ENCODE measurements at places on chromosomes 6 and 20. TPM values are rescaled to one million over a fixed set of nuclear protein-coding genes. Genes with fewer than 3 reads are reported as not detected.

DNA sequence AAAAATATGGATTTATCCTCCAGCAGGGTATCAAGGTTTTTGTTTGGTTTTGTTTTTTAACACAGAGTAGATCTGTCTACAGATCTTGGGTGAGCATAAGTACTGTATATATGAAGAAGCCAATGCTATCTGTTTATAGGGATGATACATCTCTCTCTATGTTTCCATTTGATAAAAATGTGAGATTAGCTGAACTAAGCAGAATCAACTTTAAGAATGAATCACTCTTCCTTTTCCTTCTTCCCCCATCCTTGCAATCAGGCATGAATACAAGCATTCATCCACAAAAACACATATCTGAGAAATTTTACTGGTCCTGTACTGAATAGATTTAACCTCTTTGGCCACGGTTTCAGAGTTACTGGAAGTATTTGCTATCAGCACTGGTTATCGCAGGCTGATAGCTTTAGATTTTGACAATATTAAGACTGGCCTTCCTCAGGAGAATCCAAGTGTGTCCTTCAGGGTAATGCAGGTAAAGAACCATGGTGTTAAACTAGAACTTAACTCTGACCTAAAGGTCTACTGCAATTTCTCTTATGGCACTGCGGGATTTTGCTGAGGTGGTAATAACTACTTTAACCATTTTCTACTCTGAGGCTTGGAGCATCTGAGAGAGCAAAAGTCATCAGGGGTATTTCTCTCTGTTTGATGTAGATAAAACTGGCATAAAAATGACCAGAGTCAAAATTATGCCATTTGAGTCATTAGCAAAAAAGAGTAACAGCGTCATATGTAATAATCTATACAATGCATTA is 1.5 kb downstream of the SNAP25 start:
- no peak for DNase-seq

The FABP7 gene
- not detected for total RNA-seq

GRCh38 chr20:31909253-31910070 is 39.0 kb downstream of the TTLL9 start:
- no peak for DNase-seq

The GPLD1 gene
- total RNA-seq, result 1.8 TPM

DNA sequence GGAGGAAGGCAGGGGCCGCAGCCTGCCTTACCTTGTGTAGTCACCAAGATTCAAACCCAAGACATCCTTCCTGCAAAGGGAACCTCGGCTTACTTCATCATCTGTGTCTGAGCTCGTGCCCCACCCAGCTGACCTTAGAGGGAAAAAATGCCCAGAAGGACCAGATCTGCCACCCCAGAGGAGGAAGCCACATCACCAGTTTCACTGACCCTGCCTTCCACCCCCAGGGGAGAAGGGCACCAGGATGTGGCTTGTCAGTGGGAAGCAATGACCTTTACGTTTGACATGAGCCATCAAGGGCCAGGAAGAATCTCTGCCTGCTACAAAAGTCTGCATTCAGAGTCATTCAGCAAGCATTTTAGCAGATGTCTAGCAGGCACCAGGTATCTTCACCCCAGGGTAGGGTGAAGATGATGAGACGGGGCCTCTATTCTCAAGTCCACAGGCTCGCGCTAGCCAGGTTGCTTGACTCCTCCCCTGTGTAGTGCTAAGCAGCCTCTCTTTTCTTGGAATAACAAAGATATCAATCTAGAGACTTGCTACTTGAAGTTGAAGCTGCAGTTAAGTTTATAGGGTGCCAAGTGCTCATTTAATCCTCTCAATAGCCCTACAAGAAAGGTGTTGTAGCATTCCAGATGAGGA is 28.1 kb downstream of the HM13 start:
- DNase-seq, result no peak

The LPIN3 gene
- 73.3 TPM for total RNA-seq

DNA sequence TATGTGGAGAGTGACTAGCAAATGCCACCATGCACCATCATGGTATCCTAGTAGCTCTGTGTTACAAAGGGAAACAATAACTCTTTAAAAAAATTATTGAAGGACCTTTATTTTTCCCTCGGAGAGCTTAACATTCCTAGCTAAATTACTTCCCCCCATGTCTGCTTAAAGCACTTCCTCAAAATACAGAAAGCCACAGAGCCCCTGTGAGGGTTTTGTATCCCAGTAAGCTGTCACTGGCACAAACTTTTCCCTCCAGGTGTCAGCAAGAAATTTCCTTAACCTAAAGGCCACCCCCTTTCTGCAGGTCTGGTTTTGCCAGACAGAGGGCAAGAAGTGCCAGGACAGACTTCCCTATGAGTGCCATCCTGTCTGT is 340.0 kb upstream of the PRDM1 start:
- DNase-seq, result no peak
